ENCODE measurements at places on chromosomes 12 and 14.

DNA sequence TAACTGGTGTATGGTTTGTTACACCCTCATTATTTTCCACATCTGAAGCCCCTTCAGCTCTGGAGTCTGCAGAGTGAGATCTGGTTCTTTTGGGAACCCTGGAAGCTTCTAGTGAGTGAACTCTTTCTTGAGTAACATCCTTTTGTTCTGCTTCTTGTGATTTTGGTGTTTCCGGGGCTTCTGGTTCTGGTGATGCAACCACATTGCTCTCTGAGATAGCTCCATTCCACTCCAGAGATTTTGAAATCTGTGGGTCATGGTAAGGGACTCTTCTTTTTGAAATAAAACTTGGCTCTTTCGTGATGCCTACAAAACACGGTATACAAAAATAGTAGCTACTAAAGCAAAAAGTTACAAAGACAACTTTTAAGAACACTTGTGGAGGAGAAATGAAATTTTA, 5.4 kb downstream of the MDM1 start:
- no peak overlapping the region for H3K27ac ChIP-seq
- no peaks in the 10 kb centered on the region for H3K27me3 ChIP-seq
- no peak overlapping the region for H3K4me3 ChIP-seq
- H3K36me3 ChIP-seq = no peaks in the 10 kb centered on the region
- H3K4me1 ChIP-seq = no peaks in the 10 kb centered on the region
- DNase-seq = no peak

DNA sequence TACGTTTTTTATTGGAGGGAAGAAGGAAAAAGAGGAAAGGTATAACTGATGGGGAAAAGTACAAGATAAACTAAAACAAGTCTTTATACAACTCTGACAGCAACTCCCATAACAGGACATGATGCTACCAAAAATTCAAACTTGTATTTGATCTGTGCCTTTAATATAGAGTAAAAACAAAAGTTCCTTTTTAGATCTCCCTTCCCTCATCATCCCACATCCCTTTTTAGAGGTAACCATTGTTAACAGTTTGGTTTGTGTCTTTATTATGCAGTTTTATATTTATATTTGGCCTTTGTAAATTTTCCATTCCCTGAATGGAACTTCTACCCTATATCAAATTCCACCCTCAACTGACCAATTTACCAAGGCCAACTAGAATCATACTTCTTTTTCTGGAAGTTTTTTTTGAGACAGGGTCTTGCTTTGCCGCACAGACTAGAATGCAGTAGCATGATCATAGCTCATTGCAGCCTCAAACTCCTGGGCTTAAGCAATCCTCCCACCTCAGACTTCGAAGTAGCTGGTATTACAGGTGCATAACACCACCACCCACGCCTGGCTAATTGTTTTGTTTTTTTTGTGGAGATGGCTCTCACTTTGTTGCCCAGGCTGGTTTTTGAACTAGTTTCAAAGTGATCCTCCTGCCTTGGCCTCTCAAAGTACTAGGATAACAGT, 36.9 kb downstream of the RAB21 start:
- H3K4me3 ChIP-seq = no peak overlapping the region
- H3K36me3 ChIP-seq = peaks cover 2% of the 10 kb centered on the region
- no peaks in the 10 kb centered on the region for H3K27me3 ChIP-seq
- H3K4me1 ChIP-seq = no peaks in the 10 kb centered on the region

- H3K27ac ChIP-seq = no peak overlapping the region
- H3K4me1 ChIP-seq = no peaks in the 10 kb centered on the region
- no peaks in the 10 kb centered on the region for H3K27me3 ChIP-seq
- DNase-seq = no peak
- H3K4me3 ChIP-seq = no peak overlapping the region
These were observed 97.0 kb downstream of the CMKLR1 start for GRCh38 chr12:108241986-108242703.

GRCh38 chr14:69314327-69314726, 54.4 kb downstream of the GALNT16 start:
- H3K27ac ChIP-seq = no peak overlapping the region
- no peak for DNase-seq
- no peaks in the 10 kb centered on the region for H3K27me3 ChIP-seq

GRCh38 chr14:104218361-104219180, 80.2 kb downstream of the KIF26A start:
- no peak overlapping the region for H3K4me3 ChIP-seq
- no peak for DNase-seq
- H3K27me3 ChIP-seq = no peaks in the 10 kb centered on the region
- no peaks in the 10 kb centered on the region for H3K4me1 ChIP-seq
